ENCODE measurements at places on chromosomes 7 and 10. TPM values are rescaled to one million over a fixed set of nuclear protein-coding genes. Genes with fewer than 3 reads are reported as not detected.

The DRGX gene
- polyA plus RNA-seq, result 0.12 TPM

The CCDC146 gene
- 0.85 TPM for polyA plus RNA-seq

The PSD gene
- 104 TPM for polyA plus RNA-seq

The UBE2D4 gene
- 44.4 TPM for polyA plus RNA-seq

The LBX1 gene
- not detected for polyA plus RNA-seq

The CCZ1 gene
- polyA plus RNA-seq, result 64.9 TPM

The MYPN gene
- not detected for polyA plus RNA-seq

The CFAP69 gene
- not detected for polyA plus RNA-seq
